ENCODE measurements at places on chromosomes 1 and 21. TPM values are rescaled to one million over a fixed set of nuclear protein-coding genes. Genes with fewer than 3 reads are reported as not detected.

DNA sequence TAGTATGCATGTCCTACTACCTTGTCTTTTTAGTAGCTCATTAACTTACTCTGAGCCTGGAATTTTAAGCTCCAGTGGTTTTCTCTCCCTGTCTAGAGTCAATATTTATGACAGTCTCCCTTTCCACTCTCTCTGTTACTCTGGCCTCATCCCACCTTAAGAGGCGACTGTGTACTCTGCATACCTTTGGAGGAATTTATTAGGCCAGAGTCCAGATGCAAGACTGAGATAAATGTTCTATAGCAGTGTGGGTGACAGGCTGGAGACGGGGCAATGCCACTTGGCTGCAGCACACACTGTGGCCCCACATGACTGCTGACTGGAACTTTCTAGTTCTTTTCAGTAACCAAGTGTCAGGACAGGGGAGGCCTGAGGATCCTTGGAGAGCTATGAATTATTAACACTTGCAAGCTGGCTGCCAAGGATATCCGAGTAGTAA lies 4.1 kb upstream of the PDZK1 start:
- DNase-seq, result no peak

C1orf87 gene
- not detected for total RNA-seq

GRCh38 chr1:40044110-40044509 lies 3.6 kb downstream of the CAP1 start:
- no peak for DNase-seq

KLF17 gene
- not detected for total RNA-seq

DNA sequence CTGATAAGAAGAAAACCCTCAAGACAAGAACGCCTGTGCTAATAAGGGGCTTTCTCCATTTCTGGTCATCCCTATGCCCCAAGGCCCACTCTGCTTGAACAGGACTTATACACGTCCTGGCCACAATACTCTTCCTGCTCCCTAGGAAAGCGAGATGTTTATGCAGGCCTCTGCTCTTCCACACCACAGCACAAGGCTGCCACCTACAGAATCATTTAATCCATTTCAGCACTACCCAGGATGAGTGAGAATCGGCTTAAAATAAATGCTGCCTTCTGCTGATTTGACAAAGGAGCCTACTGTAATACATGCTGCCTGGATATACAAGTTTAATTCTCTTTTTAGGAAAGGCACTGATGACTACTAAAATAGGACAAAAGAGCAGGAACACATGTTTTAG lies 29.4 kb downstream of the FRRS1 start:
- DNase-seq, result no peak

All from cardiac septum (tissue), 1 donor.